Umbilical cord (tissue), 2 donors: ENCODE measurements at places on chromosomes 5 and 9.

- no peak for DNase-seq
Observed at GRCh38 chr9:89822996-89823395, 218.2 kb downstream of the GADD45G start.

DNA sequence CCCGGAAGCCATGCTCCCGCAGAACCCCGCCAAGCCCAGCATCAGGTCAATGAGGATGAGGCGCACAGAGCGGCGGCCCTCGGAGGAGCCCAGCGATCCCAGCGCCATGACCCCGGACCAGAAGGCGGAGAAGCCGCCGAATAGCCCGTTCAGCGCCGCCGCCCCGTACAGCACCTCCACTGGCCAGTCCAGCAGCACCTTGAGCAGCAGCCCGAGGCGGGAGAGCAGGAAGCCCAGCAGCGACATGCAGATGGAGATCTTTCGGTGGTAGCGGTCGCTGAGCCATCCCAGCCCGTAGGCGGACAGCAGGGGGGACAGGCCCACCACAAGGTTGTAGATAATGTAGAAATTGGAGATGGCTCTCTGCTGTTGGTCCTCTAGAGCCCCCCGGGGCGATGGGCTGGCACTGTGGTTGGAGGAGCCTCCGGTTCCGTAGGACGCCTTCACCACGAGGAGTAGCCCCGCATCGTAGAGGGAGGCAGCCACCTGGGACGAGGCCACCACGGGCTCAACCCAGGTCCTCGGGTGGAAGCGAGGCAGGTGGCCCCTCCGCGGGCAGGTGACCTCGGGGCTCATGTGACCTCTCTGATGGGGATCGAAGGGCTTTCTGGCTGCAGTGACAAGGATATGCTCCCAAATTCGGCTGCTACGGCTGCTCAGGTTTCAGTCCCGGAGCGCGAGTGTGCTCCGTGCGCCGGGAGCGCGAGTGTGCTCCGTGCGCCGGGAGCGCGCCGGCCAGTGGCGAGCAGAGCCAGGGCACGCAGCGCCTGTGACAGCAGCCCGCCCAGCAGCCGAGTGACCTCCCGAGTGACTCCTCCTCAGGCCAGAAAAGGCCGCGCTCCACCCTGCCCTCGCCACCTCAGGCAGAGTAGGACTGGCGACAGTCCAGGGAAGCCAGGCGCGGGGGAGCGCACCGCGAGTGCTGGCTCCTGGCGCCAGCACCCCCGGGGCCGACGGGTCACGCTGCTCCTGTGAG is at the start of gene SLC46A2:
Gene SLC46A2, minus strand, starts transcription at position 771 of the 976 bp plus-strand sequence. Its CDS starts 195 bp downstream, at position 576.
- no peak for DNase-seq

DNA sequence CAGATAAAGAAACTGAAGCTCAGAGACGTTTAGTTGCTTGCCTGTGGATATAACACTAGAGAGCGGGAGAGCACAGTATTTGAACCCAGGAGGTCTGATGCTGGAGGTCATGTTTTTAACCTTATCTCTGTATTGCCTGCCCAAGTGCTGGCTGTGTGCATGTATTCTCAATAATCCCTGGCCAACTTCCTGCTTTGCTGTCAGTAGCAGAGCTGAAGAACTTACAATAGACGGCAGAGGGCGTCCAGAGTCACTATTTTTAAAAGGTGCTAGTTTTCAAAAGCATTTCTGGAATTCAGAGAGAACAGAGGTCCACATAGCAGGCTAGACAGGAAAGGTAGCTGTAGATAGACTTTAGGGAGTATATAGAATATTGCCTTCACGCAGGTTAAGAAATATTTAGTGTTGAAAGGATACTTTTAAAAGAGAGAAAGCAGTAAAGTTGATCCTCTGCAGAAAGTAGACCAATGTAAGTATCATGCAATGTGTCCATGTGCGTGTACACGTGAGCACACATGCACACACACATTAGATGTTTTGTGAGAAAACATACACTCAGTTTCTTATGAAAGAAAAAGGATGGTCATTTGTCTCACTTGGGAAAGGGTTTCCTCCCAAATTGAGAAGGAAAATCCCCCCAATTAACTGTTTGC is 46.3 kb downstream of the PTCD2 start:
- DNase-seq = peak; percentile 92

DNA sequence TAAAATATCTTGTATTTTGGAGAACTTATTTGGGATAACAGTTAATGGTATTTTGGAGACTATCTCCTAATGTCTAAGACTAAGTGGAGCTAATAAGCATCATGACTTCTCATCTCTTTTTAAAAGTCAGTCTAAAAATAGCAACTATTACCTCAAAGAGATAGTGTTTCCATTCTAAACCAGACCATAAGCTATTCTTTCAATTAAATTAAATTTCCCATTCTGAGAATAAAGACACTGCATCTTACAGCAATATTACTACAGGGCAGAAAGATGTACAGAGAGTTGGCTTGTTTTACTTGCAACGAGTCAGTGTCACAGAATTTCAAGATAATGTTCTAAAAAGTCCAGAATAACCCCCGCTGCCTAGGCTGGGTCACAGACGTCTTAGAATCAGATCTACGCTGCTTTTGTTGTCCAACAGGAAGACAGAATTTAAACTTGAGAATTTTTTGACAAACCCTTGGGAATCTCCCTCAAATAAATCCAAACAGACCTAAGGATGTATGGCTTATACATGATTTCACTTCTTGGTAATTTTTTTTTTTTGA is 98.9 kb downstream of the USP20 start:
- no peak for DNase-seq

DNA sequence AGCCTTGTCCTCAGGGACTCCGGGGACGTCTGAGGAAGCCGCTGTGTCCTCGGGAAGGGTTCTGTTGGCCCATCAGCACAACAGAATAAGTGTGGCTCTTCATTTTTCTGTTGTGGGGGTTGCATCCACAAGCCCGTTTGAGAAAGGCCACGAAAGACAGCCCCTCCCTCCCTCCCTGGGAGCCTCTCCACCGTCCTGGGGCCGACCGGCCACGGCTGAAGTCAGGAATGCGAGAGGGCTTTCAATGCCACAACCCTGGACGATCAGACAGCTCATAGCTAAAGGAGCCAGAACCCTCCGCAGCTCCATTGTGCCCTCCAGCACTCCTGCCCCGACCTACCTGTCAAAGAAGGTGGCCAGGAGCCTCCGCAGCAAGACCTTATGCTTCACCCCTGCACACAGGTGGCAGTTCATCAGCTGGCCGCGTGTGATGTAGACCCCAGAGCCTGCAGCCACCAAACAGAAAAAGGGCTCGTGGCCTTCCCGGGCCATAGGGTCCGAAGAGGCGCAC is 52.4 kb upstream of the UBAC1 start:
- no peak for DNase-seq

- no peak for DNase-seq
Observed at GRCh38 chr9:130627051-130627450, 37.3 kb upstream of the PRDM12 start.

GRCh38 chr5:159629158-159629557 is 287.1 kb upstream of the ADRA1B start:
- DNase-seq = no peak

DNA sequence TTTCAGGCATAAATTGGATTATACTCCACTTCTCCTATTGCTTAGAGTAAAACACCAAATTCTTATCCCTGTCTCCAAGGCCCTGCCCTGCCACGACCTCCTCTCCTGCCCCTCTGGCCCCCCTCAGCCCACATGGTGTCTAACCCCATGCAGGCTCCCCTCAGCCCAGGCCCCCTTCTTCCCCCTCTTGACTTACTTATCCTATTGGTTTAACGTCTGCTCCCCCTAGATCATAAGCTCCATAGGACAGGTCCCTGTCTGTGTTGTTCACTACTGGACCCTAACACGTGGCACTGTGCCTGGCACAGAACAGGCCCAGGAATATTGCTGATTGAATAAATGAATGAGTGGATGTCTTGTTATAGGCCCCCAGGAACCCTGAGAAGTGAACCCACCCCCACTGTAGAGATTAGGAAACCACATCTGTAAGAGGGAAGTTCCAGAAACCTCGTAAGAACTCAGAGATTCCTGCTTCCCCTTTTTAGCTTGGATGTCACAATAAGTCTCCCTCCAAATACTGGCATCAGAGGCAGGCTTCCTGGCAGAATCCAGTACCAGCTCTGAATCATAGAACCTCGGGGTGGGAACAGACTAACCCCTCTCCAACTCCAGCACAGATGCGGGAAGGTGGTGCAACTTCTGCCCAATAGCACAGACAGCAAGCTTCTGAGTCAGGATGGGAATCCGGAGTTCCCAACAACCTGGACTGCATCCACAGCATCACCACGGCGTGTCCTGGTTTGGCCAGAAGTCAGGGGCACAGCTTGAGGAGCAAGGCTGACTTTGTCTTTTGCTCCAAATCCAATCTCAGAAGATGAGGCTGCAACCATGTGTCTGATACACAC is 31.5 kb downstream of the HRH2 start:
- peak; percentile 56 for DNase-seq

DNA sequence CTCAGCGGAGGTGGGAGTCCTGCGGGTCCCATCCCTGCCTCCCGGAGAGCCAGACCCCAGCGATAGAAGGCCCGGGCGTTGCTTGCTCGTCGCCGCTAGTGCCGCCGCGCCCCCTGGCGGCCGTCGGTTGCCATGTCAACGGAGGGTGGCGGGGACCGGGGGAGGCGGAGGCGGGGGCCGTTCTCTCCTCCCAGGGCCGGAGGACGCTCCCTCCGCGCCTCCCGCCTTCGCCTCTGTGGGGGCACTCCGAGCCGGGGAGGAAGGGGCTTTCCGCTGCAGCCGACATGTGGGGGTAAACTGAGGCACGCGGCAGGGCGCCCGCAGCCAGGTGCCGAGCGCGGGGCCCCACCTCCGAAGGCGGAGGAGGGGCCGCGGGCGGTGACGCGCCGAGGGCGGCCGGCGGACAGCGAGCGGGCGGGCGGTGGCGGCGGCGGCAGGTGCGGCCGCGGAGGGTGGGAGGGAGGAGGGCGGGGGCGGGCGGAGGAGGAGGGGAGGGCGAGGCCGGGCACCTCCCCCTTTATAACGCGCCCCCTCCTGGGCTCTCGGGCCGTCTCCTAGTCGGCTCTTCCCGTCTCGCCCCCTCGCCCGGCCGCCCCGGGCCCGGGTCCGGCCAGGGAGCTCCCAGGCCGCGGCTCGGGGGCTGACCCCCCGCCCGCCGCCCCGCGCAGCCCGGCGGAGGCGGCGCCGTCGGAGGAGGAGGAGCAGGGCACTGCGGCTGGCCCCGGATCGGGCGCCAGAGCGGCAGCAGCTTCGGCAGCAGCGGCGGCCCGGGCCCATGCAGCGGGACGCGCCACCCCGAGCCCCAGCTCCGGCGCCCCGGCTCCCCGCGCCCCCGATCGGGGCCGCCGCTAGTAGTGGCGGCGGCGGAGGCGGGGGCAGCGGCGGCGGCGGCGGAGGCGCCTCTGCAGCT is 556 bp upstream of the CDK9 start:
- peak; percentile 88 for DNase-seq

GRCh38 chr9:124014211-124014955 is 2.8 kb downstream of the LHX2 start:
- DNase-seq = no peak

GRCh38 chr9:117706421-117707116 is 2.4 kb downstream of the TLR4 start:
- DNase-seq = peak; percentile 66

DNA sequence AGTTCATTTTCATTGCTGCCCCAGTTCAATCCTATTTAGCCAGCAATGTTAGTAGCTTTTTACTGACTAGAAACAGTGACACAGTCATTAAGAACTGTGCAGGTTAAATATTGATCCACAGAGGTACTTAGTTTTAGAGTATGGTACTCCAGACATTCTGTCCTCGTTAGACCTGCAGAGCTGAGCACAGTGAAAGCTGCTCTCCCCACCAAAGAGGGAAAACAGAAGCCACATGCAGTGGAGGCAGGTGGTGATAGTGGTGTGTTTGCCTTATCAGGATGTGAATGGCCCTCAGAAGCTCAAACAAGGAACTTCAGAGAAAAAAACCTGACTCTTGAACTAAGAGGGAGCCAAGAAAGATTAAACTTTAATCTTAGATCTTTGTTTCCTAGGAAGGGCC is 75.5 kb downstream of the UNC13B start:
- DNase-seq = no peak

DNA sequence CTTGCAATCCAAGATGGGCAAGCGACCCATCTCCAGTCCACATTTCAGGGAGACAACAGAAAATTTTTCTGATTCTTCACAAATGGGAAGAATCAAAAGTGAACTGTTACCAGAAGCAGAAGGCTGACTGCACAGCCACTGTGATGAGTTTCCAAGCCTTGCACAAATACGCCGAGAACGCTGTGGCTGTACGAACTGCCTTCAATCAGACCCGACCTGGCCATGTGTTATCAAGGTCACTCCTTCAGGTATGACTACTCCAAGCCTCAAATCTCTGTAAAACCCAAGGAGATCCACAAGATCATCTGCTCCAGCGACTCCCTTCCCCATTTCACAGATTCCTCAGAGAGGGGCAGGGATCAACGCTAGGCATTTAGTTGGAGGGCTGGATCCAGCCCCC is 26.9 kb downstream of the RAPGEF1 start:
- DNase-seq = no peak

GRCh38 chr5:141875022-141875740 is 3.0 kb downstream of the PCDH1 start:
- DNase-seq = no peak
